ENCODE measurements at places on chromosomes 16 and 17. TPM values are rescaled to one million over a fixed set of nuclear protein-coding genes. Genes with fewer than 3 reads are reported as not detected.

CD79B gene
- 3.8 TPM for total RNA-seq

PRR29 gene
- 0.75 TPM for total RNA-seq

KATNB1 gene
- total RNA-seq: 33.3 TPM

RCVRN gene
- 0.31 TPM for total RNA-seq

GSDMA gene
- 0.22 TPM for total RNA-seq

TGFB1I1 gene
- total RNA-seq: 29.9 TPM

ZBTB4 gene
- 14.1 TPM for total RNA-seq

TOP3A gene
- 26.1 TPM for total RNA-seq

ARL4D gene
- 11.1 TPM for total RNA-seq

OR4D1 gene
- total RNA-seq: not detected

RAPGEFL1 gene
- 2.4 TPM for total RNA-seq

ZG16 gene
- not detected for total RNA-seq

All from muscle of leg (tissue), 16 donors.